ENCODE measurements at places on chromosomes 16 and 17.

DNA sequence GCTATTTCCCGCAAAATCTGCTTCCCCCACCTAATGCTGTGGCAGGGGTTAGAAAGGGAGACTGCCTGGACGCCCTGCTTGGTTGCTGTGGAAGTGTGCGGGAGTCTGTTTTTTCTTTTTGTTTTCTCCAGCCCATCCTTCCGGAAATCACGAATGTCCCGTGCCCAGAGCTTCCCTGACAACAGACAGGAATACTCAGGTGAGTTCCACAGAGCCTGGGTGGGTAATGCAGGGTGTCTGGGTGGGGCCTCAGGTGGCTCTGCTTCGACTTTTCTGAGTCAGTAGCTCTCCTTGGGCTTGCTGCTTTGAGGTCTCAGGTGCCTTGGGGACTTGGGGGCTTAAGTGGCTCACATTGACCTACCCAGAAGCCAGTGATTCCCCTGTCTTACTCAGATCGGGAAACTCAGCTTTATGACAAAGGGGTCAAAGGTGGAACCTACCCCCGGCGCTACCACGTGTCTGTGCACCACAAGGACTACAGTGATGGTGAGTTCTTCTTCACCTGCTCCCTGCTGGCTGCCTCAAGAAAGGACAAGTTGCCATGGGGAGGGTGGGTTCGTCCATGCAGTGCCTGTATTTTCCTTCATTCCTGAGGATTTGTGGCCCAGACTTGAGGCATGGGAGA is 11.4 kb downstream of the LIMD2 start:
- no peak for DNase-seq

GRCh38 chr17:12744298-12744697 is 45.0 kb upstream of the ARHGAP44 start:
- no peak for DNase-seq

DNA sequence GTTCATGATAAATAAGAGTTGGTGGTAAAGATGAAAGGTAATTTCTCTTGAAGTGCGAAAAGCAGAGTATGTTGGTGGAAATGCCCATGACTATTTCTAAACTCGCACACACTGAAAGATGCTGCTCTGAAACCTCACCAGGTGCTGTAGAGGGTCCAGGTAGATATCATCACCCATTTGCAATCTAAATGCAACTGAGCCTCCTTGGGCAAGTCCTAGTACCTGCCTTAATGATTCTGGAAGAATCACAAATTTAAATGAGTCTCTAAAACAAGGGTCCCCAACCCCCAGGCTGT is 5.9 kb upstream of the MMD start:
- no peak for DNase-seq

DNA sequence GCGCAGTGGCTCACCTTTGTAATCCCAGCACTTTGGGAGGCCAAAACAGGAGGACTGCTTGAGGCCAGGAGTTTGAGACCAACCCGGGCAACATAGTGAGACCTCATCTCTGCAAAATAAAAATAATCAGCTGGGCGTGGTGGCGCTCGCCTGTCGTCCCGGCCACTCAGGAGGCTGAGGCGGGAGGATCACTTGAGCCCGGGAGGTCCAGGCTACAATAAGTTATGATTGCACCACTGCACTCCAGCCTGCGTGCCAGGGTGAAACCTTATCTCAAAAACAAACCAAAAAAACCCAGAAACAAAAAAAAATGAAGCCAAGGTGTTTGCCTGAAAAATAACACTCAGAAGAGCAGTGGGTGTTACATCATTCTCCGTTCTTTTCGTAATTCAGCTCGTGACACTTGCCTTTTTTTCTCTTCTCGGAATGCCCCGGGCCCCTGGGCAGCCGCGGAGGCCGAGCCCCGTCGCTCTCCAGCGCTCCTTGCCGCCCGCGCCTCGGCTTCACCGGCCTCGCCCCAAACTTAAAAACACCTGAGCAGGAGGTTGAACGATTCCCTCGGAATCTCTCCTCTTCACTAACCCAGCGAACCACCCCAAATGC is 17.0 kb downstream of the PRCD start:
- peak; percentile 43 for DNase-seq

- no peak for DNase-seq
Measured at GRCh38 chr17:71926746-71927398, 193.9 kb upstream of the SOX9 start.

GRCh38 chr17:19686400-19687090 is 29.8 kb downstream of the SLC47A2 start:
- DNase-seq, result no peak

DNA sequence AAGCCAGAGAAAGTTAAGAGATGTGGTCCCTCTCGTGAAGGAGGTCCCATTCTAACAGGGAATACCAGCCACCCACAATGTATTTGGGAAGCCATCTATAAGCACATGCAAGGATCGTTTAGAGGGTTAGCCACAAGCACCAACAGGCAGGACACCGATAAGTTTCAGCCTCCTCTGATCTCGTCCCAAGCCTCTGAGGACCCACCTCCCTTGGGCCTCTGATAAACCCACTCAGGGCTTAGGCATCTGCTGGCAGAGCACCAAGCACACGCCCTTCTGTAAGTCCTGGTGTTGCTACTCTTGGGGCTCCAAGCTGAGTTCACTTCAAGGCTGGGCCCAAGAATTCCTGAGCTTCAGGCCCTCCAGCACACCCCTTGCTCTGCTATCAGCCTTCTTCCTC is 5.4 kb upstream of the PNPO start:
- no peak for DNase-seq

DNA sequence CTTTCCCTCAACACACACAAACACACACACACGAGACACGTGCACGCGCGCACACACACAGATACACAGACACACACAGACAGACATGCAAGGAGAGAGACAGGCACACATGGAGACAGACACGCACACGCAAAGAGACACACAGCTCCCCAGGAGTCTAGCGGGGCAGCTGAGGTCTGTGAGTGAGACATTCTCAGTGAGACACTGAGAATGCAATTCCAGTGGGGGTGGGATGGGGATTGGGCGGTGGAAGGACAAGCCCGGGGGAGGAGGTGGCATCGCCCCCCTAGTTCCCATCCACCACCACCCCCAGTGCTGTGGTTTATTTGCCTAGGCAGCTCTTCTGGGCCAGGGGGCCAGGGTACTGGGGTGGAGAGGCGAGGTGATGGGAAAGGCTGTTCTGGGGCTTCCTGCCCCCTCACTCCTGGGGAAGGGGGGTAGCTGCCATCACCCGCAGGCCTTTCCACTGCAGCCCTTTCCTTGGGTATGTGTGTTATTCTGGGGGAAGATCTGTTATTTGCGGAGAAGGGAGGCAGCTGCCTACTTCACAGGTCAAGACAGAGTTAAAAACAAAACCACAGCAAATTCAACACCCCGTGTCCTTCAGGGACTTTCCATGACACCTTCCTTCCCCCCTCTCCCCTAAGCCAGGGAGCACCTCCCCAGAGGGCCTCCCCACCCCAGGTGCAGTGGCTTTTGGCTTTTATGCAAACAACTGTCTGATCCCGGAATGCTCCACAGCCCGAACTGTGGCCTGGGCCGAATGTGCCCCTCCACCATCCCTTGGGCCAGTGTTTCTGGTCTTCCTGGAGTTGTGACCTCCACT is 18.0 kb downstream of the GRB7 start:
- peak; percentile 97 for DNase-seq

GRCh38 chr16:31110106-31111034 is 2.2 kb downstream of the BCKDK start:
- no peak for DNase-seq

- no peak for DNase-seq
Measured at GRCh38 chr17:71753070-71753469, 367.8 kb upstream of the SOX9 start.

Data from MM.1S (cell line).